LNCaP clone FGC (cell line): ENCODE measurements at places on chromosomes 3 and 15.

DNA sequence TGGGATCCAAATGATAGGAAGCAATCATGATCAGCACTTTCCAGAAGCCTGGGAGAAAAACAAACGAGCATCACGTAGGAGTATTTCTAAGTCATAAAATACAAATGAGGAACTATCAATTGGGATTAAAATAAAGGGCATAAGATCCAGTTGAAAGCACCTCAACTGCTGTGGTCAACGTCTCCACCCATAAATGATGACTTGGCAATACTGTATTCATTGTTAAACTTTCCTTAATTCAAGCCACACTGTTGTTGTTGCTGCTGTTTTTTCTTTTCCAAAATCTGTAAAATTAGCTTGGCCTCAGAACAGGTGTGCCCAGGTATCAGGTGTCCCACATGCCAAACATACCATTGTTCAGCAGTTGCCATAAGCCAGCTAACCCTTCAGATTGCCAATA, 395.8 kb downstream of the NTRK3 start:
- DNase-seq = no peak

GRCh38 chr3:71225951-71226564, 357.5 kb downstream of the FOXP1 start:
- no peak for DNase-seq

- DNase-seq = no peak
Measured at GRCh38 chr3:94184781-94185180, 121.9 kb downstream of the NSUN3 start.

- DNase-seq = no peak
Measured at GRCh38 chr15:70361891-70362290, 264.2 kb upstream of the TLE3 start.

DNA sequence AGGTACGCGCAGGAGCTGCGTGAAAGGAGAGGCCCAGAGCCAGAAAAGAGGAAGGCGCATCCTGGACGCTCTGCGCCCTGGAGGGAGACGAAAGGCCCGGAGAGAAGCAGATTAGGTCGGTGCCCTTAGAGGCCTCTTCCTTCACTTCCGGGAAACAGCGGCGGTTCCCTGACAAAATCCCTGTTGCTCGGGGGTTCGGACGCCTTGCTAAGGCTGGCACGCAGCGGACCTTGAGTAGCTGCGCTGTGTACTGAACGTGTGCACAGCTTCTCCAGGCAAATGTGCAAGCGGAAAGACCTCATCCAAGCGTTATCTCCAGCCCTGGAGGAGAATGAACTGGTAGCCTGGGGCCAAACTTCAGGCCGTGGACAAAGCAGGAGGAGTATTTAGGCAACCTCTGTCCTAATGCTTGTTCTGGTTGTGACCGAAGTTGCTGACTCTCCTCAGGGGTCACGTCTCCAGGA, 3.0 kb upstream of the SOX14 start:
- DNase-seq = no peak

GRCh38 chr15:49606594-49606993, 14.0 kb downstream of the FAM227B start:
- DNase-seq = no peak

GRCh38 chr15:93012786-93013185, 76.2 kb downstream of the RGMA start:
- DNase-seq = no peak

DNA sequence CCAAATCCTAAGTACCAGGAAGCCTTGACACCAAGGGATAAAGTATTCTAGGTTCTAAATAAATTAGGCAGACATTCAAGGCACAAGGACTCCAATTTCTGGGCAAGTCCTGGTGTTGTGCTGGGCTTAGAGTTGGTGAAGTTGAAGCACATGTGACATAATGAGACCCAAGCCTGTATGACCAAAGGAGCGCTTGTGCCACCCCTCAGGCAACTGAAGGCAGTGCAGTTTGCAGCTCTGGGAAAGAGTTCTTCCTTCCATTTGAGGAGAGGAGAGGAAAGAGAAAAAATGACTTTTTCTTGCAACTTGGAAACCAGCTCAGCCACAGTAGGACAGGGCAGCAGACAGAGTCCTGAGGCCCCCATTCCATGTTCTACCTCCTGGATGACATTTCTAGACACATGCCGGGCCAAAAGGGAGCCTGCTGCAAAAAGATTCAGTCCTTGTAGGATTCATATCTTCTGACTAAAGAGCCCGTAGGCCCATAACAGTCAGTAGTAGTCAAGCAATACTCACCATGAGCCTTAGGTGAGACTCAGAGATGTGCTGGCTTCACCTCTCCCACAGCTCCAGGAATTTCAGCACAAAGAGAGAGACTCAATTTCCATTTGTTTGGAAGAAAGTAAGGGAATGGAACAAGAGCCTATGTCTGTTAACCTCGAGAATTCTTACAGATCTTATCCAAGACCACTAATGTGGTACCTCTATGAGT, 588.8 kb upstream of the BCHE start:
- no peak for DNase-seq

DNA sequence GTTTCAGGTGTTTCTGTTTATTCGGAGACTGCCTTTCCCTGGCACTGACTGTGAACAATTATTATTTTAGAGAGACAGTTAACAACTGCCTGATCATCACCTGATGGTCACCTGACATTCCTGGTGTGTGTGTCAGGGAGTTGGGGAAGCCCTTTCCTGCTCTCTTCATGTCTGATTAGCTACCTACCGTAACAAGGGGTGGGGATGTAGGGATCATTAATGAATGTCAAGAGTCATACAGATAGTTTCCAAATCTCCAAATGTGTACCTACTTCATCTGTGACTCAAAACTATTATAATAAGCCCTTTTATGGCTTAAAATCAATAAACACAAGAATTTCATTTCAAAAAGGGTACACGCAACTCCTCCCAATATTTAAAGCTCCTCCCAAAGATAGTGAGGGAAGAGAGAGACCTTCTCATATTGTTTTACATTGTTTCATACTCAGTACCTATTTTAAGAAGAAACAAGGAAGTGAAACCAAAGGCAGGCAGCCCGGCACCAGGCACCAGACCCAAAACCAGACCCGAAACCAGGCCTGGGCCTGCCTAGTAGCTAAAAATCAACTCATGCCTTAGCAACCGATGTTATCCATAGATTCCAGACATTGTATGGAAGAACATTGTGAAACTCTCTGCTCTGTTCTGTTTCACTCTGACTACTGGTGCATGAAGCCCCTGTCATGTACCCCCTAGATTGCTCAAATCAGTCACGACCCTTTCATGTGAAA, 844.9 kb upstream of the ALCAM start:
- DNase-seq = no peak

- DNase-seq = no peak
Measured at GRCh38 chr3:9347081-9347480, 15.8 kb upstream of the THUMPD3 start.

GRCh38 chr3:25155652-25156471, 272.2 kb upstream of the RARB start:
- no peak for DNase-seq

DNA sequence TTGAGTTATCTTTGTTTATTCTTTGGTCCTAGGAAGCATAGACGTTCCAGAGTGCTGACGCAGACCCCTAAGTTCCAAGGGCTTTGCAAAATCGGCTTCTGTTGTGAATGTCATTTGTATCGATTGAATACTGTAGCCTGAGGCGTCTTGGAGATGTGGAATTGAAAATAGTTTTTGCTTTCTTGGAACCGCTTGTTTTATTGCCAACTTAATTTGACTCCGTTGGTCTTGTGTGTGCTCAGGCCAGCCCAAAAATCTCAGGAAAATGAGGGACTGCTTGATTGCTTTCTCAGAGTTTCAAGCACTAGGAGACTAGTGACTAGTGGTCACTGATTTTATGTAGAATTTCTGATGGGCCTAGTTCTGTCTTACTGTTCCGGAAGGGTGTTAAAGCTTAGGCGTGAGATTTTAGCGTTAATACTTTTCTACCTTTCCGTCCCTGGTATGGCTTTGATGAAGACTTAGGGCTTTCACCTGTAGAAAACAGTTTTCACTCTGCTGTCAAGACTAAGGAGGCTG, 263 bp upstream of the UTS2B start:
- no peak for DNase-seq

GRCh38 chr3:36197151-36197550, 183.2 kb upstream of the STAC start:
- DNase-seq = no peak

GRCh38 chr3:184742676-184743135, 30.8 kb upstream of the MAGEF1 start:
- DNase-seq = peak; percentile 36

- no peak for DNase-seq
Measured at GRCh38 chr15:75156326-75157215, 45.1 kb upstream of the C15orf39 start.

GRCh38 chr3:55690177-55690576, 203.1 kb upstream of the WNT5A start:
- no peak for DNase-seq

- DNase-seq = no peak
Measured at GRCh38 chr15:22780267-22780666, 6.2 kb upstream of the NIPA1 start.

DNA sequence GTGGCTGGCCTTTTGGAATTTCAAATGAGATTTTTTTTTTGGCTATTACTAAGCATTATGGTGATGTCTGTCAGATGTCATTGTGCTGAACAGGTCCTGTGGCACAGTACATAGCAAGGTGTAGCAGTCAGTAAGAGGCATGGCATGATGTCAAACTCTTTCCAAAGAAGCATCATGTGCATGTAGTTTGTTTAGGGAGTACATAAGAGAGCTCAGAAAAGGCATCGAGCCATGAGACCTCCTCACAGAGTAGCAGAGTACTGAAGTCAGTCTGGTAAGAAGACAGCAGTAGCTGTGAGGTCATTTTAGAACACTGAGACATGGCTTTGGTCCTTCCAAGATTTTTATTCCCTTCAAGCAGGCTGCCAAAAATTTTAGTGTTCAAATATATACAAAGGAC, 134.9 kb upstream of the SPRED1 start:
- no peak for DNase-seq

GRCh38 chr3:194205675-194206133, 69.8 kb downstream of the HES1 start:
- DNase-seq = no peak

- DNase-seq = no peak
Measured at GRCh38 chr15:29652595-29652994, 169.7 kb downstream of the TJP1 start.

- DNase-seq = no peak
Measured at GRCh38 chr15:84778194-84778593, 29.8 kb downstream of the ZNF592 start.

- DNase-seq = no peak
Measured at GRCh38 chr15:66986951-66987350, 78.5 kb upstream of the SMAD3 start.

DNA sequence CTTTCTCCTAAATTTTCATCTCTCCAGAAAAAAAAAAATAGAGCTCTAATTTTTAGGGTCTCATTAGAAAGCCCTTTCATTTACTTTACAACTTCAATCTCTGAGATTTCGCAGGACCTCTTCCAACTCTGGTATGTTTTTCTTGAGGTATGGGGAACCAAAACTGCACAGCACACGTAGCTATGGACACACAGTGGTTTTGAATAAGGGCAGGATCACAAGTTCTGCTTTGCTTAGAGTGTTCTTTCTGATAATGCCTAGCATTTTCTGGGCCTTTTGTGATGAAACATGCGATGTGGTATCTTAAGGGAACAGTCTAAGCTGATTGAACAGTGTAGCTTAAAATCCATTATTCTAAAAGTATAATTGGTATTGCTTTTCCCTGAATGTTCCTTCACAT, 25.3 kb downstream of the ZNF592 start:
- no peak for DNase-seq

GRCh38 chr3:187044206-187044605, 95.1 kb downstream of the RPL39L start:
- no peak for DNase-seq

GRCh38 chr3:14699643-14700042, 24.7 kb downstream of the C3orf20 start:
- no peak for DNase-seq

GRCh38 chr3:150830094-150830681, 67.2 kb upstream of the SIAH2 start:
- no peak for DNase-seq

DNA sequence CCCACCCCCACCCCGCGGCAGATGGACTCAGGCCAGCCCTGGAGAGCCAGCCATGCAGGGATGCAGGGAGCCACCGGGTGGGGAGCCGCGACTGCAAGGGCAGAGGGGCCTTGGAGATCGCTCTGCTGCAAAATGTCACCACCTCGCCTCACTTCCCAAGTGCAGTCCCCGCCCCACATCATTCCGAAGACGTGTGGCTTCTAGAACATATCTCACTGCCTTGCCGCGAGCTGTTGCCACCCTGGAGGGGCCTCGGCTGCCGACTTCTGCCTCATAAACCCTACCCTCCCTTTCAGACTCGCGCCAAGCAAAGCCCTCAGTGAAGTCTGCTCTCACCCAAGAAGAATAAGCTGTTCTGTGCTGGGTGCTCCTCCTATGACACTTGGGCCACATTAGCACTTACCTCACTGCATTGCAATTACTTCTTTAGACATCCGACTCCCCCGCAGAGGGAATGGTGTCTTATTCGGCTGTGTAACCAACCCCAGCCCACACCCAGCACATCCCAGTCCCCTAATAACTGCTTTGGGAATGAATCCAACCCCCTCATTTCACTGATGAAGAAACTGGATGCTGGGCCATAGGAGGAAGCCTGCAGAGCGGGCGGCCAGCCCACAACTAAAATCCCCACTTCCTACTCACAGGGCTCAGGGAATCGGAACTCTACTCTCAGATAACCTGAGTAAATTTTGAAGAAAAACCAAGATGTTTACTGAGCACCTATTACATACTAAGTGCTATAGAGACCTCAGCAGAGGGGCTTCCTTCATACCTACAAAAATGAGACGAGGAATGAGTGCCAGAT, 8.6 kb downstream of the TLE3 start:
- DNase-seq = no peak

- no peak for DNase-seq
Measured at GRCh38 chr15:71231758-71232157, 116.5 kb downstream of the THSD4 start.

GRCh38 chr15:35306361-35306981, 221.4 kb upstream of the NANOGP8 start:
- no peak for DNase-seq

- DNase-seq = no peak
Measured at GRCh38 chr3:197327701-197328100, 29.3 kb upstream of the DLG1 start.

DNA sequence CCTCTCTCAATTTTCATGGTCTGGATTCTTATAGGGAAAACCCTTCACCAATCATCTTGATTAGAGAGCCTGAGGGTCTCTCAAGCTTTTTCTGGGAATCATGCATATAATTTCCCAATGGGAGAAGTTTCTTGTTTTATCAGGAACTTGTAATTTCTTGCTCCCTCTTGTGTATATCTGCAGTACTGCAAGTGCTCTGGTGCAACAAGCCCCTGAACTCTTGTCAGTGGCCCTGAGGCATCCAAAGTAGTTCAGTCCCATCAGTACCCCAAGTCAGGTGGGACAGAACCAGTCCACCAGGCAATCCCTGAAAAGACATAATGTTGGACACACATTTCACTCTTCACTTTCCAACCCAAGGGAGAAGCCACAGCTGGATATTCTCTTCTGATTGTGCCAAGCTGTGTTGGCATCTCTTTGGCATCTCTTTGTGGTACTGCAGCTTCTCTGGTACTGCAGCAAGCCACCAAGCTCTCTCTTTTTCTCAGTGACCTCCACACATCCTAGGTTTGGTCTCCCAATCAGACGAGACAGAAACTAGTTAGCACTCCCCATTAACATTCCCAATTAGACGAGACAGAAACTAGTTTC, 214.5 kb downstream of the ZIC4 start:
- DNase-seq = peak; percentile 2

- DNase-seq = no peak
Measured at GRCh38 chr3:121552379-121552778, 6.6 kb upstream of the POLQ start.

GRCh38 chr3:53384465-53385423, 37.4 kb upstream of the DCP1A start:
- no peak for DNase-seq

- no peak for DNase-seq
Measured at GRCh38 chr3:189355481-189356201, 183.9 kb downstream of the TPRG1 start.
